Activated CD4-positive, alpha-beta T cell treated with anti-CD3 and anti-CD28 coated beads, Interleukin-2, amount 10 ng/mL, durations not matched to agents 7 days and 5 days (primary cell): ENCODE measurements at places on chromosomes 2 and 18.
A peak's percentile ranks its signal among the peaks of the same experiment; 100 is the strongest.

DNA sequence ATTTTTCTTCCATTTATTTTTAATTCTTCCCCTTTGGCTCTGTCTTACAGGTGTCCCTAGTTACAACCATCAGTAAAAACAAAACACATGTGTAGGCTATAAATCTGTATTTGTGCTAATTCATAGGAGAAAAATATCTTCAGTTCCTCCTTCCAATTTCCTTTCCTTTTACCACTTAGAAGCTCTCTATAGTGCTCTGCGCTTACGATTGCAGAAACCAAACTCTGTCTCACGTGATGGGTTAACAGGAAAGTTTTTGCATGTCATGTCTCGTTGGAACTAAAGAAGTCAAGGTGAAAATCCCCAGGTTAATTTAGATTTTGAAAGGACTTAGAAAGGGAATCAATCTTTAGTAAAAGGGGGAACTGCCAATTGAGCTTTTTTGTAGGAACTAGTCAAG is 1390.5 kb upstream of the ZEB2 start:
- H3K27me3 ChIP-seq, result no peaks in the 10 kb centered on the region
- H3K36me3 ChIP-seq, result no peaks in the 10 kb centered on the region
- DNase-seq, result no peak
- no peak overlapping the region for H3K4me3 ChIP-seq
- no peak overlapping the region for H3K27ac ChIP-seq

- no peak for DNase-seq
- no peak overlapping the region for H3K4me3 ChIP-seq
- no peaks in the 10 kb centered on the region for H3K27me3 ChIP-seq
- no peak overlapping the region for H3K27ac ChIP-seq
These were observed 798.8 kb upstream of the HS6ST1 start for GRCh38 chr2:129117434-129117833.

GRCh38 chr2:30872797-30873196 is 65.6 kb upstream of the CAPN13 start:
- H3K4me1 ChIP-seq, result no peaks in the 10 kb centered on the region
- no peak overlapping the region for H3K27ac ChIP-seq
- H3K27me3 ChIP-seq, result peaks cover 27% of the 10 kb centered on the region
- no peaks in the 10 kb centered on the region for H3K36me3 ChIP-seq
- H3K4me3 ChIP-seq, result no peak overlapping the region

DNA sequence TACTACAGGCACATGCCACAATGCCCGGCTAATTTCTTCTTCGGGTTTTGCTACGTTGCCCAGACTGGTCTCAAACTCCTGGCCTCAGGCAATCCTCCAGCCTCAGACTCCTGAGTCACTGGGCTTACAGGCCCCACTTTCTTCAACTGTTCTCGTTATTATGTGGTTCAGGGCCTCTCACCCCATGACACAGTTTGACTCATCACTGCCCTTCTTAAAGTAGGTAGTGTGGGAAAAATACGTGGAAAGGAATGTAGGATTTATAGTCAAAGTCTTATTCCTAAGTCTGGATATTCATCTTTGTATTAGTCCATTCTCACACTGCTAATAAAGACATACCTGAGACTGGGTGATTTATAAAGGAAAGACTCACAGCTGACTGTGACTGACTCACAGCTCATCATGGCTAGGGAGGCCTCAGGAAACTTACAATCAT is 19.4 kb downstream of the CENPA start:
- H3K36me3 ChIP-seq, result peaks cover 10% of the 10 kb centered on the region
- H3K27me3 ChIP-seq, result no peaks in the 10 kb centered on the region
- no peak overlapping the region for H3K4me3 ChIP-seq

GRCh38 chr18:27585602-27586173 is 400.6 kb upstream of the CHST9 start:
- no peak overlapping the region for H3K4me3 ChIP-seq
- no peaks in the 10 kb centered on the region for H3K36me3 ChIP-seq
- no peaks in the 10 kb centered on the region for H3K27me3 ChIP-seq
- H3K27ac ChIP-seq, result no peak overlapping the region
- no peak for DNase-seq

DNA sequence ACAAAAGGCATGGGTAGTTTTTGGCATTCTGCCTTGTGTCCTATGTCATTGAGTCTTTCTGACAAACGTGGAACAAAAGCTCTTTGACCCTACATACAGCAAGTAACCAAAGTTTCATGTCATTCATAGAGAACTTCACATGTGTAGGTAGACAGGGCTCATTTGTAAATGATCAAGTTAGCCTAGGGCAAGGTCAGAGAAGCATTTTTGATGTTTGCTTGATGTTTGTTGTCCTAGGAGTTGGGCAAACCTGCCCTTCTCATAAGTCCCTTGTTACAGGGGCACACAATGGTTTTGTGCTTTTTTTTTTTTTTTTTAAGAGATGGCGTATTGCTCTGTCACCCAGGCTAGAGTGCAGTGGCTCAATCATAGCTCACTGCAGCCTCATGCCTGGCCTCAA is 83.3 kb upstream of the FAM136A start:
- no peaks in the 10 kb centered on the region for H3K36me3 ChIP-seq
- no peak overlapping the region for H3K4me3 ChIP-seq
- H3K27ac ChIP-seq, result no peak overlapping the region
- no peak for DNase-seq

- no peak overlapping the region for H3K4me3 ChIP-seq
- H3K27me3 ChIP-seq, result peaks cover 14% of the 10 kb centered on the region
- H3K36me3 ChIP-seq, result no peaks in the 10 kb centered on the region
- H3K4me1 ChIP-seq, result no peaks in the 10 kb centered on the region
- H3K27ac ChIP-seq, result no peak overlapping the region
These were observed 100.6 kb downstream of the UPP2 start for GRCh38 chr2:158202161-158202815.

DNA sequence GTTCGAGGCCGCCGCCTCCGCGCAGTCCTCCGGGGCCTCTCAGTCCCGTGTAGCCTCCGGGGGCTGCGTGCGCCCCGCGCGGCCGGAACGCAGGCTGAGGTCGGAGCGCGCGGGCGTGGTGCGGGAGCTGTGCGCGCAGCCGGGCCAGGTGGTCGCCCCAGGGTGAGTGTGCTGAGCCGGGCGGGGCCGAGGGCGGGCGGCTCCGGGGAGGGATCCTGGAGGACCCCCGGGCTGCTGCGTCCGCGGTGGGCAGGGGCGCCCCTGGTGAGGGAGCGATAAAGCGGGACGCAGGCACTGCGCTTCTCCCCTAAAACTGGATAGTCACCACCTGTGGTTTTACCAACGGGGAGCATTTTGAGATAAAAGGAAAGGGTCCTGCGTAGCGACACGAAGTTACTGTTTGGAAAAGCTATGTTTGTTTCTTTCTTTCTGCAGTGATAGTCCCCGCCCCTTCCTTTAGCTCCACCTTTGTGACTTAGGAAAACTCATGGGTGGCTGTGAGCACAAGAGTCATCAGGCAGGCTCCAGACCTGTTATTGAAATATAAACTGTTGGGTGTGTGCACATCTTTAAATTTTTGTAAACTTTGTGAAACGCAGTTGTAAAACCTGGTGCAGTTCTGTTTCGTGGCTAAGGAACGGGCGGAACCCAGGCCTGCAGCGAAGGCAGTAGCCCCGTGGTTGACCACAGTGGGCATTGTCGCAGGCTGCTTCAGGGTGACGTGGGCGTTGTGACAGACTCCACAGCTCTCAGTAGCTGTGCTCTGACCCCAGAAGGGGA is 687 bp downstream of the CTDP1 start:
- DNase-seq, result peak; percentile 70
- H3K4me1 ChIP-seq, result peaks cover 70% of the 10 kb centered on the region
- H3K4me3 ChIP-seq, result peak overlapping the region; percentile 75
- peak overlapping the region; percentile 91 for H3K27ac ChIP-seq
- peaks cover 51% of the 10 kb centered on the region for H3K36me3 ChIP-seq

- H3K27me3 ChIP-seq, result no peaks in the 10 kb centered on the region
- DNase-seq, result no peak
These were observed 241.8 kb downstream of the CPS1 start for GRCh38 chr2:210798180-210798579.

DNA sequence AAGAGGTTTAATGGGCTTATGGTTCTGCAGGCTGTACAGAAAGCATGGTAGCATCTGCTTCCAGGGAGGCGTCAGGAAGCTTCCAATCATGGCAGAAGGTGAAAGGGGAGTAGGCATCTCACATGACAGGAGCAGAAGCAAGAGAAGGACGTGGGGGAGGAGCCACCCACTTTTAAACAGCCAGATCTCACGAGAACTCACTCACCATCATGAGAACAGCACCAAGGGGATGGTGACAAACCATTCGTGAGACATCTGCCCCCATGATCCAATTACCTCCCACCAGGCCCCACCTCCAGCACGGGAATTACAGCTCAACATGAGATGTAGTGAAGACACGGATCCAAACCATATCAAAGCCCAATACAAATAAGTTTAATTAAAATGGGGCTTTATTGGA is 113.8 kb downstream of the ATL2 start:
- peaks cover 20% of the 10 kb centered on the region for H3K4me1 ChIP-seq
- H3K36me3 ChIP-seq, result no peaks in the 10 kb centered on the region
- no peak overlapping the region for H3K27ac ChIP-seq
- no peak overlapping the region for H3K4me3 ChIP-seq
- H3K27me3 ChIP-seq, result peaks cover 6% of the 10 kb centered on the region

- H3K4me1 ChIP-seq, result no peaks in the 10 kb centered on the region
- H3K27ac ChIP-seq, result no peak overlapping the region
- DNase-seq, result no peak
- no peaks in the 10 kb centered on the region for H3K27me3 ChIP-seq
These were observed 195.9 kb downstream of the SLC8A1 start for GRCh38 chr2:40256008-40256407.

DNA sequence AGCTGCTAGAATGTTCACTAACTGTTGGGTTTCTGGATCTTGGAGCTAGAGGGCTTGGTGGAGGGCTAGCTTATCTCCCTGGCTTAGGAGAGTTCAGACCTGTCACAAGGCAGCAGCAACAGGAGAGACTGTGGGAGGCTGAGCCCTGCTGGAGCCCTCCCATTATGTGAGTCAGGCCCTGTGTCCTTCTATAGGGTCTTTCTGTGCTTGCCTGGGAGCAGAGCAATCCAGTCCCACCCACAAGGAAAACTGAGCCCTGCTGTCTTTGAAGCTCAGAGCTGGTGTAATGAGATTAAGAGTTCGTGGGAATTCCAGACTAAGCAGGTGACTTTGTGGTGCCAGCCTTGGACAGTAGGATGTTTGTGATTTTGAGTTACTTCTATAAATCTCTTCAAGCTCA is 249.0 kb downstream of the TTC32 start:
- no peaks in the 10 kb centered on the region for H3K36me3 ChIP-seq
- H3K4me1 ChIP-seq, result no peaks in the 10 kb centered on the region
- no peak for DNase-seq
- no peak overlapping the region for H3K4me3 ChIP-seq

- no peaks in the 10 kb centered on the region for H3K36me3 ChIP-seq
- H3K27ac ChIP-seq, result no peak overlapping the region
- DNase-seq, result no peak
These were observed 975.6 kb downstream of the DCDC2C start for GRCh38 chr2:4678927-4679326.

DNA sequence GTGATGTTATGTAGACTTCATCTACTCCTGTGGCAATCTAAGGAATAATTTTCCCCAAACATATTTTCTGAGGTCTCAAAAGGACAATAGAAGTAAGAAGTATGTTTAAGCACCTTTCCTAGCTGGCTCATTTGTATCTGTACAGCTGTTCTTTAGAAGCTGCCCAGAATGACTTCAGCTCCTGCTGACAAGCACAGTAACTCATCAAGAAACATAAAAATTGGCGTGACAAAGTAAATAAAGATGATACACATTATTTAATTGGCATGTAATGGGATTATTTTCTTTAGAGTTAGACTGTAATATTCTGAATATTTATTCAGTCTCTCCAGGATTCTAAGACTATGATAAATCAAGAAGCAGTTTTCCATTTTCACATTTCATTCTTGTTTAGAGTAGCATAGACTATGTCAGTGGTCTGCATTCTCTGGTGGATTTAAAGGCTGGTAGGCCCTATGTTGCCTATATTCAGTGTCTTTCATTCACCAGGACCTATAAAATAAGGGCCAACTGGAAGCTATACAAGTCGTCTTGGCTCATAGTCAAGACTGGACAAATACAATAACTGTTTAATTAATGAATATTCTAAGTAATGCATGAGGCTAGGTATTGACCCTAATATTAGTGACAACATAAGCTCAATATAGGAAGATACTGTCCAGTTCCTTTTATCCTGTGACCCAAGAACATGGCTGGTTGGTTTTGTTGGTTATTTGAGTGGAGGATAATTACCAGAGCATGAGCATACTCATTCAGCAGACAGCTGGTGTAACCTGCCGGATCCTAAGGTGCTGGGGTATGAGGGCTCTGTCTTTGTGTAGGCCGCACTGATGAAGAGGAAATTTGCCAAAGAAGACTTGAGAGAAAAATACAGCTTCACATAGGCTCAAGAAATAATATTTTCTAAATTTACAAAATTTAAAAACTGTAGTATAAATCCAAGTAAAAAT is 107.0 kb downstream of the PDE1A start:
- H3K4me3 ChIP-seq, result no peak overlapping the region
- H3K4me1 ChIP-seq, result no peaks in the 10 kb centered on the region
- DNase-seq, result no peak
- no peaks in the 10 kb centered on the region for H3K36me3 ChIP-seq
- H3K27me3 ChIP-seq, result no peaks in the 10 kb centered on the region

DNA sequence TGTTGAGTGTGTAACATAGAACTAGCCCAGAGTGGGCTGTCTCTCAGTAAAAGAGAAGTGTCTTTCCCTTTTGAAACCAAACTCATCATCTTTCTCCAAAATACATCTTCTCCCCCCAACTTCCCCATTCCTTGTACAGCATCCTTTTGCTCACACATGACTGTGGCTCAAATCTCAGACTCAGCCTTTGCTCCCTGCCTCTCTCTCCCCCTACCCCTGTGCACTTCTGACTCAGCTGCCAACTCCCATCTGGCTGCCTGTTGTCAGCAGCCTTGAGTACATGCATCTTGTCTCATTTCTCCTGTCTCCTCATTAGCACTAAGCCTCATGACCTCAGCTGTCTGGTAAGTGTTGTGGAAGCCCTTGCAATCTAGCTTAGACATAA is 18.1 kb upstream of the MGAT4A start:
- H3K4me3 ChIP-seq, result no peak overlapping the region
- no peaks in the 10 kb centered on the region for H3K27me3 ChIP-seq
- peaks cover 36% of the 10 kb centered on the region for H3K4me1 ChIP-seq
- H3K36me3 ChIP-seq, result peaks cover 16% of the 10 kb centered on the region
- DNase-seq, result no peak

DNA sequence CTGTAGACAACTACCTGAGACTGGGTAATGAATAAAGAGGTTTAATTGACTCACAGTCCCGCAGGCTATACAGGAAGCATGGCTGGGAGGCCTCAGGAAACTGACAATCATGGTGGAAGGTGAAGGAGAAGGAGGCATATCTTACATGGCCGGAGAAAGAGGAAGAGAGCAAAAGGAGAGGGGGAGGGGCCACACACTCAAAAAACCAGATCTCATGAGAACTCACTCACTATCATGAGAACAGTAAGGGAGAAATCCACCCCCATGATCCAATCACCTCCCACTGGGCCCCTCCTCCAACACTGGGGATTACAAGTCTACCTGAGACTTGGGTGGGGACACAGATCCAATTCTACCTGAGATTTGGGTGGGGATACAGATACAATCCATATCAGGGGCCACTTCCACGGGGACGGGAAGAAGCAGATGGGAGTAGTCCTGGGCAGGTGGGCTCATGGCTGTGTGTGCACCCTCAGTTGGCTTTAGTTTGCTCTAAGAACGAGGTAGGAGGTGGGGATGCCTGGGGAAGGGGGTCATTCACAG is 9.9 kb downstream of the MAB21L4 start:
- H3K36me3 ChIP-seq, result no peaks in the 10 kb centered on the region
- no peaks in the 10 kb centered on the region for H3K4me1 ChIP-seq
- no peak overlapping the region for H3K27ac ChIP-seq
- peaks cover 6% of the 10 kb centered on the region for H3K27me3 ChIP-seq
- DNase-seq, result no peak

GRCh38 chr2:12709207-12709522 is 7.6 kb upstream of the TRIB2 start:
- peak; percentile 60 for DNase-seq
- H3K4me1 ChIP-seq, result peaks cover 48% of the 10 kb centered on the region
- H3K4me3 ChIP-seq, result no peak overlapping the region
- H3K36me3 ChIP-seq, result peaks cover 20% of the 10 kb centered on the region
- peak overlapping the region; percentile 89 for H3K27ac ChIP-seq
